Left renal pelvis (tissue), 4 donors: ENCODE measurements at places on chromosomes 1 and 21. TPM values are rescaled to one million over a fixed set of nuclear protein-coding genes. Genes with fewer than 3 reads are reported as not detected.

MATN1 gene
- 0.30 TPM for polyA plus RNA-seq

PROK1 gene
- polyA plus RNA-seq = 0.11 TPM

SHCBP1L gene
- polyA plus RNA-seq = 0.72 TPM

TADA1 gene
- 26.4 TPM for polyA plus RNA-seq

SYTL1 gene
- polyA plus RNA-seq = 1.6 TPM

ABCA4 gene
- polyA plus RNA-seq = 0.46 TPM

FMN2 gene
- polyA plus RNA-seq = 9.5 TPM

DNA sequence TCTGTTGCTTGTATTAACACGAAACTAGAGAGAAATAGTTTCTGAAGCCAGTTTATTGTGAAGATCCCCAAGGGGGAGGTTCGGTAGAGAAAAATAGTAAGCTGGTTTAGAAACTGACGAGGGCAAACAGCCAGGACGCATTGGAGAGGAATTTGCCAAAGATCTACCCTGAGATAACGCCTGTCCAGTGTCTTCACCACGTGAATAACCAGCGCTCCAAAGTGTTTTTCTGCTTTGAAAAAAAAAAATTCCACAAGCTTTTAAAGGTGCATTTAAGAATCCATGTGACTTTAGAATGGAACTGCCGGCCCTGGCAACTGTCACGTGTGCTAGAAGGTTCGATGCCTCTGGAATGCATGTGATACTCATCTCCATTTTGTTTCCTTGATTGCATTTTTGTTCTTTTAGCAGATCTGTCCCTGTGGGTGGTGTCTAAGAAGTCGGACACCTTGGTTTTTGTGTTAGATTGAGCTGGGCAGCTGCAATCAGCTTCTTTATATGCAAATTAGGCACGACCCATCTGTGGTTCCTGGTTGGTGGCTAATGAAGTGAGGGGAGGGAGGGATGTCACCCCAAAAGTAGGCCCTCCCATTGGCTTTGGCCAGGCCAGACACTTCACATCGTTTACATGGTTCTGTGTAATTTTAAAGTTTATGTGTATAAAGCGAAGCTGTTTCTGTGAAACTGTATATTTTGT is 1.3 kb upstream of the THAP3 start:
- no peak for DNase-seq

DNA sequence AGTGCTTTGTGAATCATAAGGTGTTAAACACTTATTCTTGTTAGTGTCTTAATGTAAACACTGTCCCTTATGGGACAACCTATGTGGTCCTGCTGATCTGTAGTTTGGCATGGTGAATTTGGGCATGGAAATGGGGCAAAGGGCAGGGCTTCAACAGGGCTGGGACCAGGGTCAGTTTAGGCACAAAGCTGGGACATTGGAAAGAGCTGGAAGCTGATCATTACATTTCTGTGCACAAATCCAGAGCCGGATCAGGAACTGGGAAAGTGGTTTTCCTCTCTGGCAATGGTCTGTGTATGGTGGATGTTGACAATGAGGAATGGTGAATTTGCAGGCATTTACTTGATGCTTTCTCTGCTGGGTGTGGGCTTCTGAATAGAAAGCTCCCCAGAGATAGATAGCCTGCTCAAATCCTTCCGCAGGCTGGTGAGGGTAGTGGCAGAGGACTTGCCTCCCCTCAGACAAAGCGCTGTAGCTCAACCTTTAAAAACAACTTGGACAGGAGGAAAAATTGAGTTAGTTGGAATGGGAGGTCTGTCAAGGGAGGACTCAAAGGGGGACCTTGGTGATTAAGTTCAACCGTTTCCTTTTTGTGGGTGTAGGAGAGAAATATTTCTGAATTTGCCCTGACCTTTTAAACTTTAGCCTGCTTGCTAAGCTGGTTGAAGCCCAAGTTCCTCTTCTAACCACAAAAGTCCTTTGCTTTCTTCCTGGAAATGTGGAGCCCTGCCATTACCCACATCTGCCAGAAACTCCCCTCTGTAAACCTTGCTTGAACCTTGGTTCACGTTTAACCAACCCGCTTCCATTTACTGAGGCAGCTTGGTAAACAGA is 35.3 kb downstream of the HLX start:
- no peak for DNase-seq

- DNase-seq = no peak
Observed at GRCh38 chr1:79550402-79550801, 543.9 kb upstream of the ADGRL4 start.
